Caco-2 (cell line): ENCODE measurements at places on chromosomes 13 and 19. TPM values are rescaled to one million over a fixed set of nuclear protein-coding genes. Genes with fewer than 3 reads are reported as not detected.

Gene MYDGF
- 106 and 109 TPM in 2 replicates for total RNA-seq

Gene COL4A2
- 17.1 and 19.2 TPM in 2 replicates for total RNA-seq

Gene DACH1
- total RNA-seq, result 1.2 and 1.3 TPM in 2 replicates

Gene CNN1
- 0.54 and 0.84 TPM in 2 replicates for total RNA-seq

Gene MTUS2
- total RNA-seq, result 1.1 and 1.7 TPM in 2 replicates

- no peaks in the 10 kb centered on the region for H3K27me3 ChIP-seq
- H3K27ac ChIP-seq, result no peak overlapping the region
- 0 out of 2 replicates have a peak, but pooled peaks cover 2% of the 10 kb centered on the region for H3K36me3 ChIP-seq
- H3K4me1 ChIP-seq, result peaks cover under 1% of the 10 kb centered on the region; the same call in 1 of the 2 replicates
- peak; percentile 52 for DNase-seq
- no peak overlapping the region for H3K4me3 ChIP-seq
Measured at GRCh38 chr19:32343550-32344262, 1.7 kb upstream of the ZNF507 start.

DNA sequence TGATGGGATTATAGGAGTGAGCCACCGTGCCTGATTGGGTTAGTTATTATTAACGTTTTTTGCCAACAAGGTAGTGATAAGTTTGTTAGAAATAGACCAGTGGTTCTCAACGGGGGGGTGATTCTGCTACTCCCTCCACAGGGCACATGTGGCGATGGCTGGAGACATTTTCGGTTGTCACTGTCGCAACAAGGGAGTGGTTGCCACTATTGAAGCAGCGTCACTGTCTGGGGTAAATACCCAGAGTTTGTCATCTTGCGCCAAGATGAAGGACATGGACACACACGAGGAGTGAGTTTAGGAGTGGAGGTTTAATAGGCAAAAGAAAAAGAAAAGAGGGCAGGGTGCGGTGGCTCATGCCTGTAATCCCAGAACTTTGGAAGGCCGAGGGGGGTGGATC, 18.9 kb downstream of the ADGRE3 start:
- no peak overlapping the region for H3K4me3 ChIP-seq
- H3K27ac ChIP-seq, result no peak overlapping the region
- no peaks in the 10 kb centered on the region for H3K4me1 ChIP-seq

DNA sequence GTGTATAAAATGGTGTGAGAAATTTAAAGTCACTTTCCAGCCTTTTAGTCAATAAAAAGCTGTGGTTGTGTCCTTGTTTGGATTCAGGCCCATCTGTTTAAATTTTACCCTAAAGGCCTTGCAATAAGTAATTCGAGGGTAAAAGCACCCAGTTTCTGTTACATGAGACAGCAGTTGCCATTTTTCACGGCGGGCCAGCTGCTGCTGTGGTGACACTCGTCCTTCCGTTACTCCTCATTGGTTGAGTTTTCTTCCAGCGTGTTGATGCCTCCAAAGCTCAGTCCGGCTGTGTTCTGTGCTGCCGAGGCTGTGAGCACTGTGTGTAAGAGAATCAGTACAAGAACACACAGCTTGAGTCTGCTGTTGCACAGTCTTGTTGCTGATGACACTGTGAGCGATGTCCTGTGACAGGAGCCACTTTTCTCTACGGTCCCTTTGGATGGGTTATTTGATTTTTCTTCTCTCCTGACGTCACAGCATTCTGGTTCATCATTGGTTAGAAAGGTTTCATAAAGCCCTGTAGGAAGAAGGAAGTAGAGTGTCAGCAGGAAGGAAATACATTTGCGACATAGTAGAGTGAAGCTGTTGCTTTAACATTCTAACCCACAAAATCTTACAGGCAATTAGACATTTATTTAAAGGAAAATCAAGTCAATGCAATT, 602.5 kb upstream of the ARGLU1 start:
- no peaks in the 10 kb centered on the region for H3K27me3 ChIP-seq
- no peak overlapping the region for H3K4me3 ChIP-seq

- H3K27ac ChIP-seq, result peak overlapping the region; percentile 94
- peak overlapping the region; percentile 80 for H3K4me3 ChIP-seq
- H3K27me3 ChIP-seq, result no peaks in the 10 kb centered on the region
- no peak for DNase-seq
- no peaks in the 10 kb centered on the region; the same call in 1 of the 2 replicates for H3K36me3 ChIP-seq
- H3K4me1 ChIP-seq, result peaks cover 13% of the 10 kb centered on the region
Measured at GRCh38 chr19:6766357-6767080, 716 bp downstream of the SH2D3A start.

DNA sequence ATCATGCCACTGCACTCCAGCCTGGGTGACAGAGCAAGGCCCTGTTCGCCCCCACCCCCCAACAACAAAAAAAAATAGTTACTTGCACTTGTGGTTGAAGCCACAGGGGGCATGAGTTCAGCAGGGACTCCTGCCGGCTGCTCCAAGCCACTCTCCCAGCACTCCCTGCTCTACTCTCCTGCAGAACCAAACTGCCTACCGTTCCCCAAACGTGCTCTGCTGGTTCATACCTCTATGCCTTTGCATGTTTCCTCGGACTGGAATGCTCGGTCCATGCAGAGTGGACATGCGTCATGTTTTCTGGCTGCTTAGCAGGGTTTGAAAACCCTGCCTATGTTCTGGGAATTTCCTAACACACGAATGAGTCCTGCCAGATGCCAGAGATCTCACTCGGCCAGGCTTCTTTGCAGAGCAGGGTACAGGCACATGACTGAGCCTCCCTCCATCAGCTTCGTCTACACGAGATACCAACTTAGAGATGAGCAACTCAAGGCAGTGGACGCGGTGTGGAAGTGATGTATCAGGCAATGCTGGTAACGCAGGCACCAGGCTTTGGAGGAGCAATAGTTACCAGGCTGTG, 8.5 kb upstream of the SLC25A15 start:
- no peaks in the 10 kb centered on the region for H3K36me3 ChIP-seq
- no peak overlapping the region for H3K4me3 ChIP-seq
- H3K4me1 ChIP-seq, result peaks cover 3% of the 10 kb centered on the region; the same call in 1 of the 2 replicates
- DNase-seq, result peak; percentile 44

DNA sequence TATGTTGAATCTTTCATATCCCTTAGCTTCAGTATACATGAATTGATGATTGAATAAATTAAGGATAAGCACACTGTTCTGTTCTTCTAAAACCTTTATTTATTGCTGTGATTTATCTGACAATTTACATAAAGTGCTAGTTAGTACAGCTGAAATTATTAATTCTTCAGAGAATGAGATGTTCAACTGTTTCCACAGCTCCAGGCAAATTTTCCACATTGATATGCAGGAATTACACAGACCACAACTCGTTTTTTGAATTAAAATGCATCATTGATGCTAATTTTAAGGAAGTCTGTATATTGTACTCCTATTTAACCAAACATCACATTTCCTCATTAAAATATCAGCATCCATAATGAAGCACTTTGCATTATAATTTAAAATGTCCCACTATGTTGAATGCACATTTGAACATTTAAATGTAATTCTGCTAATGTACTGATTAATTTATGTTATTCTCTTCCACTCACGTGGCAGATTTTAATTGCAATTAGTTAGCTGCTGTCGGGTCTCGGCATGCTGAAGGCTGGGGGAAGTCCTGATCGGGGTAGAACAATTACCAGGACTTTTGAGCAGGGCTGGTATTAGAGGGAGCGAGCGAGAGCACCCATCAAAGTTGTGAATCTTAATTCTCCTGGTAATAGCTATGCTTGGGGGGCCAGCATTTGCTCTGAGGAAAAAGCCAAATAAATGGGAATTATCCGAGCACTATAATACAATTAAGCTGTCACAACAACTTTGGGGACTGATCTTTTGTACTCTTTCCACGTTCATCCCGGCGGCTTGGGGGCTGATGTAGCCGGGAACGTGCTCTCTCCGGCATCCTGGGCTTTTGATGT, 136.7 kb upstream of the TMTC4 start:
- no peak overlapping the region for H3K4me3 ChIP-seq
- H3K27ac ChIP-seq, result no peak overlapping the region
- peaks cover 14% of the 10 kb centered on the region for H3K4me1 ChIP-seq
- no peaks in the 10 kb centered on the region for H3K27me3 ChIP-seq
- H3K36me3 ChIP-seq, result no peaks in the 10 kb centered on the region

- H3K27me3 ChIP-seq, result no peaks in the 10 kb centered on the region
- no peaks in the 10 kb centered on the region for H3K36me3 ChIP-seq
- H3K4me3 ChIP-seq, result no peak overlapping the region
- no peak overlapping the region for H3K27ac ChIP-seq
- no peak for DNase-seq
- H3K4me1 ChIP-seq, result peaks cover 22% of the 10 kb centered on the region
Measured at GRCh38 chr13:40581277-40581579, 85.2 kb downstream of the FOXO1 start.

- peaks cover 18% of the 10 kb centered on the region for H3K4me1 ChIP-seq
- H3K4me3 ChIP-seq, result peak overlapping the region; percentile 88
- H3K27ac ChIP-seq, result peak overlapping the region; percentile 85
- no peak for DNase-seq
- no peaks in the 10 kb centered on the region for H3K36me3 ChIP-seq
Measured at GRCh38 chr19:49117677-49118564, 1.0 kb downstream of the C19orf73 start.

GRCh38 chr13:45765464-45765863, 63.3 kb downstream of the CBY2 start:
- DNase-seq, result no peak
- no peak overlapping the region for H3K27ac ChIP-seq
- no peak overlapping the region for H3K4me3 ChIP-seq
- H3K36me3 ChIP-seq, result no peaks in the 10 kb centered on the region
- H3K4me1 ChIP-seq, result no peaks in the 10 kb centered on the region
- H3K27me3 ChIP-seq, result no peaks in the 10 kb centered on the region

DNA sequence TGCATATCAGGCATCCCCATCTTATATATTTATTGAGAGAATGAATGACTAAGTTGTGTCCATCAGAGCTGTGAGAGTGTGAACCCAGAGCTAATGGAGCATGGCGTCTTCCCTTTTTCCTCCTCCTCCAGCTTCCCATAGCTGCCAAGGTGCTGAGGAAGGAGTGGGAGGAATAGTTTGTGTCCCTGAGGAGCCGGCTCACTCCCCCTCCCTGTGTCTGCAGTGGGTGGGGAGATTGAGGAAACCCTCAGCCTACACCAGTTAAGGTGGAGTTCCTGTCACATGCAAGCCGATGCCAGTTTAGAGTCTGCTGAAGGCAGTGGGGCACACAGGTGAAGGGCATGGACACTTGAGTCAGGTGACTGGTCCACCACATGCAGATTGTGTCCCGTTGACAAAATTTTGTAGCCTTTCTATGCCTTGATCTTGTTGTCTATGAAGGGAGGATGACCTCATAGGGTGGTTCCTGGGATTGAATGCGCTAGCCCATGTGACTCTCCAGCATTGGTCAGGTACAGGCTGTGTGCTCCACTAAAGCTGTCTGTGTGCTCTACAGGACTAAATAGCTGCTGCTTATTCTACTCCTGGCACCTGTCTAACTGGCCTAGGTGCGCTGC, 47.6 kb upstream of the GPI start:
- H3K27me3 ChIP-seq, result no peaks in the 10 kb centered on the region
- peak overlapping the region; percentile 27 for H3K27ac ChIP-seq
- H3K4me3 ChIP-seq, result no peak overlapping the region
- peaks cover 13% of the 10 kb centered on the region; the same call in 1 of the 2 replicates for H3K4me1 ChIP-seq

DNA sequence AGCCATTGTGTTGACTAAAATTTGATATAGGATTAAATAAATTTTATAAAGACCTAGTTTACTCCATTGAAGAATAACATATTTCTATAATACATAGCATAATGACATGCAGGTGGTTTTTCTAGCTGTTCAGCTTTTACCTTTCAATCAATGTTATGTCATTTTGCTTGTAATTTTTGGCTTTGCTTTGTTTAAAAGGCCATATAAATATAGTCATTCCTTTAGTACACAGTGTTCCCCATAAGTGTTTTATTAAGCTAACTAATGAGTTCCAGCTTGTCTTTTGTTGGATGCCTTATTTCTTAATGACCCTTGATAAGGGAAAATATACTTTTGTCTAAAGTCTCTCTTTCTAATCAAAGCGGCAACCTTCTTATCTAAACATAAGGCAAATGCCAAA, 906.3 kb upstream of the GPC6 start:
- no peak for DNase-seq
- no peaks in the 10 kb centered on the region for H3K36me3 ChIP-seq
- H3K4me1 ChIP-seq, result peaks cover 10% of the 10 kb centered on the region
- H3K4me3 ChIP-seq, result no peak overlapping the region
- H3K27ac ChIP-seq, result no peak overlapping the region

GRCh38 chr19:40433391-40434216, 7.8 kb upstream of the SERTAD1 start:
- H3K27ac ChIP-seq, result peak overlapping the region; percentile 97
- H3K4me1 ChIP-seq, result peaks cover 16% of the 10 kb centered on the region
- peak; percentile 92 for DNase-seq
- H3K27me3 ChIP-seq, result no peaks in the 10 kb centered on the region
- peak overlapping the region; percentile 29 for H3K4me3 ChIP-seq

- H3K4me1 ChIP-seq, result peaks cover 7% of the 10 kb centered on the region
- H3K4me3 ChIP-seq, result peak overlapping the region; percentile 25
- H3K27me3 ChIP-seq, result no peaks in the 10 kb centered on the region
- no peak for DNase-seq
Measured at GRCh38 chr19:43779820-43780219, 953 bp downstream of the KCNN4 start.

GRCh38 chr13:112727581-112727980, 37.7 kb downstream of the ATP11A start:
- no peak overlapping the region for H3K4me3 ChIP-seq
- no peak overlapping the region for H3K27ac ChIP-seq
- peaks cover 1% of the 10 kb centered on the region for H3K36me3 ChIP-seq
- peaks cover 33% of the 10 kb centered on the region for H3K4me1 ChIP-seq
- H3K27me3 ChIP-seq, result no peaks in the 10 kb centered on the region

DNA sequence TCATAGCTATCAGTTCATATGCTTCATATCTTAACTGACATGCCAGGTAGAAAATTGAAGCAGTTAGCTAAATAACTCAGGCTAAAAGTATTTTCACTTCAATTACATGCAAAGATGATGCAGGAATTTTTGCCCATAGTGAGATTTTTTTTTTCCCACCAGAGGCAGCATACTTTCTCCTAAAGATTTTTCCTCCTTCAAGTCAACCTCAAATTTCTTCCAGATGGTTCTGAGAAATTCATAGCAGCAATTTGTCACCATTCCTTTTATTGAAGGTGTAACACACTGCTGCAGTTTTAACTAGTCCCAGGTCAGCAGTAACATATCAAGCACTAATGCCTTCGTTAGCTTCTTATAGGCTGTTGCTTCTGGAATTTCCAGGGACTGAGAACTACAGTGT, 141.9 kb downstream of the SUCLA2 start:
- no peak for DNase-seq
- H3K4me1 ChIP-seq, result no peaks in the 10 kb centered on the region
